Sciatic nerve (tissue), 2 donors: ENCODE measurements at places on chromosomes 3 and 15.

DNA sequence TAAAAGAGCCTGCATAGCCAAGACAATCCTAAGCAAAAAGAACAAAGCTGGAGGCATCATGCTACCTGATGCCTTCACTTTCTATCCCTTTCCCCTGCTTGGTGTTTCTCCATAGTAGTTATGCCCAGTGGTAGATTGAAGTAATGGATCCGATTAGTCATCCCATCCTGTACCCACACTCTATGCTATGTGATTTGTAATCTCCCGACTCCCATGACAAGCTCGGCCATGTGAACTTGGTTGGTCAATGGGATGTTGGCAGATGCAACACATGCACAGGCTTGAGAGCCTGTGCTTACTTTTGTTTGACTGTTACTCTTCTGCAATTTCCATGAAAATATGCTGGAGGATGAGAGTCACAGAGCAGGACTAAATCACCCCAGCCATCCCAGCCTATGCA lies 334.9 kb upstream of the DPH6 start:
- no peak for DNase-seq

DNA sequence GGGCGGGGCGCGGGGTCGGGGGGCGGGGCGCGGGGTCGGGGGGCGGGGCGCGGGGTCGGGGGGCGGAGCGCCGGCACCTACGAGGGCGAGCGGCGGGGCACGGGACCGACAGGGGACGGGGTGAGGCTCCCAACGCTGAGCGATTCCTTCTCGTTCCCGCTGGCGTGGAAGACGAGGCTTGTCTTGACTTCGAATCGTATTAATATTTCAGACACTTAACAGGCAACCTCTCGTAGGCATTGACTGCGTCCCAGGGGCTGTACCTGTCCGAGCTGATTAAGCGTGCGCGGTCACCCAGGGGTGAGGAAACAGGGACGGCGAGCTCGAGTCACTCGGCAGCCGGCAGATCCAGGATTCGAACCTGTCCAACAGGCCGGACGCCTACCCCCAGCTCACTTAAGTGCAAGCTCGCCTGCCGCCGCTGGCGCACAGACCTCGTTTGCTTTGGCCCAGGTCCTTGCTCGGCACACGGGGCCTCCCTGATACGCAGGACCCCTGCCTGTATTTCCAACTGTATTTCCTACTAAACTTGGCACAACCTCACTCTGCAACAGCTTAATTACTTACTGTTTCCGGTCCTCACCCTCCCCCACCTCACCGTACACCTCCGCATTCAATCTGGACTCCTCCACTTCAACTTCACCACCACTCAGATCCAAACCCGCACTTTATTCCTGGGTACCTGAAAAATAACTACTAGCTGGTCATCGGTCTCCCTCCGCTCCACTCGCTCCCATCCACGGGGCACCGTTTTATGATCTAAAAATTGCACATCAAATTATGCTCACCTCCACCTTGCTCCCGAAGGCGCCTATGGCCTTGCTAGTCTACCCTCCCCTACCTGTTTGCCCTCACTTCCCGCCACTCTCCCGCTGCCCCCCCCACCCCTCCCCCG lies 722 bp upstream of the ZXDC start:
- DNase-seq: peak; percentile 82

GRCh38 chr3:25037049-25037547 lies 391.0 kb upstream of the RARB start:
- DNase-seq: no peak

DNA sequence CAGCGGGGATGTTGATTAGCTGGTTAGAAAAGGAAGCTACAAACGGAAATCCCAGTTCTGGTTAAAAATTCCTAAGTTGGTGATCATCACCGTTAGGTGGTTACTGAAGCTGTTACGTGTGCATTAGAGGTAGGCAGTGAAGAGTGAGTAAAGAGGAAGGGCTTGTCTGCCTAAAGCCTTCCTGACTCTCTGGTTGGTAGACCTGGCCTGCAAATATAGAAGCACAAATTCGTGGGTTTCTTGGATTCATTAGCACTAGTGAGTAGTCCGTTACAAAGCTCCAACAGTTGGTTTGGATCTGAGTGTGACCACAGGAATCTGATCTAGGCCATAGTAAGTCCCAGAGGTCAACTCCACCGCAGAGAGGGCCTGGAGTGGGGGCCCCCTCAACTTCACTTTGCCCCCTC lies 174.0 kb upstream of the TP63 start:
- DNase-seq: no peak

- DNase-seq: no peak
Measured at GRCh38 chr15:97684249-97684648, 276.3 kb upstream of the ARRDC4 start.
